Endothelial cell of coronary artery (primary cell): ENCODE measurements at places on chromosomes 5 and 9. TPM values are rescaled to one million over a fixed set of nuclear protein-coding genes. Genes with fewer than 3 reads are reported as not detected.

Gene MYMK
- not detected in 2 replicates for total RNA-seq

Gene SLC28A3
- total RNA-seq: 1.2 TPM in 1 of 2 replicates, not detected in the other

Gene SMIM32
- total RNA-seq: not detected in 2 replicates

Gene HBEGF
- 17.5 and 21.1 TPM in 2 replicates for total RNA-seq

Gene OBP2B
- not detected in 2 replicates for total RNA-seq

Gene CEP72
- 3.1 and 4.3 TPM in 2 replicates for total RNA-seq

Gene C5orf58
- not detected in 2 replicates for total RNA-seq

Gene ANXA2R
- 3.1 and 4.5 TPM in 2 replicates for total RNA-seq

Gene PDCD1LG2
- total RNA-seq: 11.7 and 24.4 TPM in 2 replicates

Gene RELL2
- 2.4 and 3.0 TPM in 2 replicates for total RNA-seq

Gene SLC6A7
- not detected in 2 replicates for total RNA-seq

Gene GRK6
- 23.5 and 26.3 TPM in 2 replicates for total RNA-seq

Gene C1QTNF3
- 0.28 and 0.54 TPM in 2 replicates for total RNA-seq

Gene RASEF
- under 0.01 and 0.09 TPM in 2 replicates for total RNA-seq

Gene MAN1B1
- total RNA-seq: 54.5 and 71.4 TPM in 2 replicates

Gene CDH6
- total RNA-seq: 0.27 and 10.6 TPM in 2 replicates

Gene GRXCR2
- total RNA-seq: not detected in 2 replicates

Gene C1QTNF2
- total RNA-seq: 0.09 TPM in 1 of 2 replicates, not detected in the other

Gene PCDHA13
- total RNA-seq: 0.09 and 0.19 TPM in 2 replicates

Gene SLC27A6
- total RNA-seq: 0.09 TPM in 1 of 2 replicates, not detected in the other

Gene GRAMD2B
- 0.45 and 2.4 TPM in 2 replicates for total RNA-seq

Gene PTGES
- 0.09 and 0.28 TPM in 2 replicates for total RNA-seq

Gene IL9
- not detected in 2 replicates for total RNA-seq

Gene GPR151
- total RNA-seq: not detected in 2 replicates

Gene DDX4
- not detected in 2 replicates for total RNA-seq

Gene EGFLAM
- 0.66 and 2.2 TPM in 2 replicates for total RNA-seq

Gene NMUR2
- not detected in 2 replicates for total RNA-seq

Gene PCDH12
- total RNA-seq: 16.8 and 39.3 TPM in 2 replicates

Gene OSTF1
- total RNA-seq: 88.1 and 101 TPM in 2 replicates

Gene LECT2
- not detected in 2 replicates for total RNA-seq

Gene PCDHGC5
- 0.45 and 0.94 TPM in 2 replicates for total RNA-seq

Gene GFRA3
- not detected in 2 replicates for total RNA-seq

Gene UBAP2
- total RNA-seq: 15.4 and 20.5 TPM in 2 replicates

Gene PCDHAC1
- 0.18 and 0.19 TPM in 2 replicates for total RNA-seq

Gene GARIN3
- not detected in 2 replicates for total RNA-seq

Gene ECSCR
- total RNA-seq: 217 and 377 TPM in 2 replicates

Gene ENTPD8
- under 0.01 TPM in 1 of 2 replicates, not detected in the other for total RNA-seq

Gene SPINK7
- total RNA-seq: not detected in 2 replicates

Gene CAAP1
- total RNA-seq: 12.9 and 19.3 TPM in 2 replicates

Gene NUDCD2
- 5.6 and 11.0 TPM in 2 replicates for total RNA-seq

Gene SMIM3
- 2.7 and 8.5 TPM in 2 replicates for total RNA-seq

Gene IL17B
- not detected in 2 replicates for total RNA-seq

Gene TPD52L3
- total RNA-seq: not detected in 2 replicates

Gene DIRAS2
- total RNA-seq: not detected in 2 replicates

Gene IL3
- not detected in 2 replicates for total RNA-seq

Gene TRIM7
- total RNA-seq: 10.6 and 12.8 TPM in 2 replicates

Gene PCDHGB4
- total RNA-seq: 14.9 and 16.3 TPM in 2 replicates

Gene PLAC8L1
- 0.18 and 0.38 TPM in 2 replicates for total RNA-seq

Gene C6
- not detected in 2 replicates for total RNA-seq

Gene ANKRD20A1
- total RNA-seq: 0.36 and 1.7 TPM in 2 replicates

Gene APBA1
- 3.7 and 4.2 TPM in 2 replicates for total RNA-seq

Gene ANKHD1
- total RNA-seq: 51.0 and 71.2 TPM in 2 replicates

Gene CBY3
- total RNA-seq: 0.09 and 0.18 TPM in 2 replicates

Gene FGFR4
- 0.09 and 0.36 TPM in 2 replicates for total RNA-seq

Gene HRH2
- total RNA-seq: under 0.01 and 0.09 TPM in 2 replicates

Gene EGFL7
- total RNA-seq: 318 and 599 TPM in 2 replicates

Gene PHF24
- total RNA-seq: not detected in 2 replicates
